Activated CD4-positive, alpha-beta memory T cell treated with anti-CD3 and anti-CD28 coated beads for 36 hours (primary cell): ENCODE measurements at places on chromosomes 1 and 21. TPM values are rescaled to one million over a fixed set of nuclear protein-coding genes. Genes with fewer than 3 reads are reported as not detected.

The RGS16 gene
- total RNA-seq, result 51.9 TPM

The CELA3A gene
- total RNA-seq, result not detected

The B4GALT2 gene
- 26.1 TPM for total RNA-seq

The PADI4 gene
- total RNA-seq, result 0.24 TPM

DNA sequence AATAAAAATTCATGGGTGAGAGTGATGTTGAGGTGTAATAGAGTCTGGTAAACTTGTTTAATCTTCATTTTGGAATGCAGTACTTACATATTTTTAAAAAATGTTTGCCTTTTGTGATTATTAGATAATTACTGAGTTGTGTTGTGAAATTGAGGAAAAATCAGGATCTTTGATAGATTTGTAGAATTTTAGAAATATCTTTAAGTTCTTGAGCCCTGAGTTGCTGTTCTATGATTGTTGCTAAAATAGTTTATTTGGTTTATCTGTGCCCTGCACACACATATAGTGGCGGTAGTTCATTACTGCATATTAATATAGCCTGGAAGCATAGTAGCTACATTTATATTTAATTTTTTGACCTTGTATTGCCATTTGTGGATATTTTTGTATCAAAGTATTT is 1.6 kb downstream of the B3GALT2 start:
- no peak for DNase-seq

DNA sequence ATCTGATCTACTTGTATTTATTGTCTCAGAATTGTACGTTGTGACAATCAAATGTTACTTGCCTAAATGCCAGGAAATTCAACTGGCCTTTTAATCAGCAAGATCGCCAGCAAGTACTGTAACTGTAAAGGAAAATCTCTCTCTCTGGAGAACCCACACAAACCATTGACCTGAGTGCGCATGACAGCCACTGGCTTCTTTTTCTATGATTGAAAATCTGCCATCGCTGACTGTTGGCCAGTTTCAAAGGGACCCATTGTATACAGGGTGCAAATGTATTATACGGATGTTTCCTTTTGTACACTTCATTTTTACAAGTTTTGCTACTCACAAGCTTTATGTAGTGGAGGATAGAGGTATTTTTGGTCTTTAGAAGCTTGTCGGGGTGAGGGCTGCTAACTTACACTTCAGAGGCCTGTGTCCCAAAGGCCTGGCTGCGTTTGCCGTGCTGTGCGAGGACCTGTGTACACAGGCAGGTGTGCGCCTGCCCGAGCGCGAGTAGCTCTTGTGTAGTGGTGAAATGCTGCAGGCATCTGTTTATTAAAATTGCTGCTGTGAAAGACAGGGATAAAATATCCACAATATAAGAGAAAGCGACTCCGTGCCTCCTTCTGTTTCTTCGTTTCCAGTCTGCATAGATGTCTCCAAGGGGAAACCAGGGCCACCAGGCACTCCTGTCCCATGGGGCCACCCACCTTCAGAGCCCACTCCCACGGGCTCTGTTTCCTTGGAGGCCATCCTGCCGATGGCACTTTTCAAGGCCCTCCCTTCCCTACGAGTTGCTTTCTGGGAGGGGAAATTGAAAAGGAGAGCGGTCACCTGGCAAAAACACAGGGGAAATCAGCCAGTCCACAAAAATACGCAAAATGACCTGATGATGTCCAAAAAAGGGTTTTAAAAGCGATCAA is 25.3 kb upstream of the TRAPPC10 start:
- DNase-seq, result no peak

GRCh38 chr21:40300300-40300699 is 433.1 kb downstream of the PCP4 start:
- no peak for DNase-seq

DNA sequence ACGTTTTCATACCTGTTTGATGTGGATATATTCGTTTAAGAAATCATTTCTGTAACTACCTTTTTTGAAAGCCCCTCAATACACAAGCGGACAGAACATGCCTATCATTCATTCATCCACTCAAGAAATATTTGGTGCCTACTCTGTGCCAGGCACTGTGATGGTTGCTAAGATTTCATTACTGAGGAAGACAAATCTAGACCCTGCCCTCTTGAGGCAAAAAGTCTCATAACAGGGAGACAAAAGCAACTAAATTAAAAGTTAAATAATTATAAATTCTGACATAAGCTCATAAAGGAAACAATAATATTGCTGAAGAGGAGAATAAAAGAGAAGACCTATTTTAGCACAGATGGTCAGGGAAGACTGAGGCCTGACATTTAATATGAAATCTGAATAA is 203.5 kb upstream of the ZNHIT6 start:
- no peak for DNase-seq

DNA sequence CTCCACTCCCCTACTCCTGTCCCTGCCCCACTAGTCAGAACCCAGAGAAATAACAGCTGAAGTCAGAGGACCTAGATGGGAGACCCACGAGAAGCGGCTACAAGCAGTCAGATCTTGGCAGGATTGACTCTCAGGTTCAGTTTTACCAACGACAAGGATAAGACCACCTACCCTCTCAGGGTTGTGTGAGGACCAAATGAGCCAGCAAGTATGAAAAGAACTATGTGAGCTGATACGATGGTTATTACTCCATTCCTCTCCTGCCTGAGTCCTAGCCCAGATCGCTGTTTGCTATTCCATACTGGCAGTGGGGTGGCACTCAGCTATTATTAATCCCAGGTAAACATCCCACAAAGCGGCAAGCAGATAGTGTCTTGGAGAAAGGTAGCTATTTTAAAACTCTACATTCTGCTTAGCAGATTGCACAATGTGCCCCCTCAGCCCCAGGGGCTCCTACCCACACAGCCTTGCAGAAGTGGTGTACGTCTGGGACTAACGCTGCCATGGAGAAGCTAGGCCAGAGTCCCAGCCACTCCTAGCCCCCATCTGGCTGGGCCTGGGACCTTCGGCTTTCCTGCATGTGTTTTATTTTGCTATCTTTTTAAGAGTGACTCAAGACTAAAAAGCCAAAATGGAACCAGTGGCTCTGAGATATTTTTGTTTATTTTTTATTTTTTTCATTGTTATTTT is 58.9 kb downstream of the CD46 start:
- DNase-seq, result no peak

- DNase-seq, result no peak
Observed at GRCh38 chr1:81920245-81920740, 119.6 kb downstream of the ADGRL2 start.

DNA sequence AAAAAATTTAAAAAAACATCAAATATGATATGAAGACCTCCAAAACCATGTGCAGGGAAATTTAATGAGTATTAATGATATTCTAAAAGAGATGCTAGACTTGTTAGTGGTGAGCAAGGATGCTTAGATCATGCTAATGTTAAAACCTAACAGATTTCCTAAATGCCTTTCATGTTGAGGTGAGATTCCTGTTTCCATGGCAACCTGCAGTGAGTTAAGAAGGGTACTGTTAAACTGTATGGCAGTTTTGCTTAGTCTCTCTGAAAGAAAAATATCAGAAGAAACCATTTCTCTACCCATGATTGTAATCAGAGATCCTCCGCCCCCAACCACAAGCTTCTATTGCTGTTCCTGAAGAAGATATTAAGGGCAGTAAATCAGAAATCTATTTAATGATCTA is 321.6 kb upstream of the LRRC7 start:
- DNase-seq, result no peak

GRCh38 chr1:167249702-167250101 is 29.0 kb downstream of the POU2F1 start:
- peak; percentile 41 for DNase-seq

- no peak for DNase-seq
Observed at GRCh38 chr1:239140968-239141367, 245.4 kb upstream of the CHRM3 start.

DNA sequence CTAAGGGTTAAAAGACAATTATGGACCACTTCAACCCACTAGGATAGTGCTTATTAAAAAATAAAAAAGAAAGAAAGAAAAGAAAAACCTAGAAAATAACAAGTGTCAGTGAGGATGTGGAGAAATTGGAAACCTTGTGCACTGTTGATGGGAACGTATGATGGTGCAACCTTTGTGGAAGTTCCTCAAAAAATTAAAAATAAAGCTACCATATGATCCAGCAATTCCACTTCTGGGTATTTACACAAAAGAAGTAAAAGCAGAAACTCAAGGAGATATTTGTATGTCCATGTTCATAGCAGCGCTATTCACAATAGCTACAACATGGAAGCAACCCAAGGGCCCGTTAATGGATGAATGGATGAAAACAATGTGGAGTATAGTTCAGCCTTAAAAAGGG is 115.2 kb upstream of the ATP1A1 start:
- no peak for DNase-seq

GRCh38 chr1:178034676-178035075 is 59.2 kb upstream of the RASAL2 start:
- no peak for DNase-seq
